ENCODE measurements at places on chromosomes 5 and 9.

- no peak for DNase-seq
These were observed 26.1 kb upstream of the CKMT2 start for GRCh38 chr5:81207009-81207408.

DNA sequence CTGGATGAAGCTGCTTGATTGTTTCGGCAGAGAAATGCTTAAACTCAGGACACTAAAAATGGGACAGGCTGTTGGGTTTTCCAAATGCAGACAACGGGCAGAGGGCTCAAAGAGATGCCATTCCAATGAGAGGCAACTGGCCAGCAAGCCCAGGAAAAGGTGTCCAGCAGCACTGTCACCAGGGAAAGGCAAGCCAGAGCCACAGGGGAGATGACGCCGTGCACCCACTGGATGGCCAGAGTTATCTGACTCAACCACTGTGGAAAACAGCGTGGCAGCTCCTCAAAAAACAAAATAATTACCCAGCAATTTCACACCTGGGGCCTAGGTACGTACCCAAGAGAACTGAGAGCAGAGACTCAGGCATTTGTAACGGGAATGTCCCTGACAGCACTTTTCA lies 48.4 kb upstream of the SIMC1 start:
- no peak for DNase-seq

DNA sequence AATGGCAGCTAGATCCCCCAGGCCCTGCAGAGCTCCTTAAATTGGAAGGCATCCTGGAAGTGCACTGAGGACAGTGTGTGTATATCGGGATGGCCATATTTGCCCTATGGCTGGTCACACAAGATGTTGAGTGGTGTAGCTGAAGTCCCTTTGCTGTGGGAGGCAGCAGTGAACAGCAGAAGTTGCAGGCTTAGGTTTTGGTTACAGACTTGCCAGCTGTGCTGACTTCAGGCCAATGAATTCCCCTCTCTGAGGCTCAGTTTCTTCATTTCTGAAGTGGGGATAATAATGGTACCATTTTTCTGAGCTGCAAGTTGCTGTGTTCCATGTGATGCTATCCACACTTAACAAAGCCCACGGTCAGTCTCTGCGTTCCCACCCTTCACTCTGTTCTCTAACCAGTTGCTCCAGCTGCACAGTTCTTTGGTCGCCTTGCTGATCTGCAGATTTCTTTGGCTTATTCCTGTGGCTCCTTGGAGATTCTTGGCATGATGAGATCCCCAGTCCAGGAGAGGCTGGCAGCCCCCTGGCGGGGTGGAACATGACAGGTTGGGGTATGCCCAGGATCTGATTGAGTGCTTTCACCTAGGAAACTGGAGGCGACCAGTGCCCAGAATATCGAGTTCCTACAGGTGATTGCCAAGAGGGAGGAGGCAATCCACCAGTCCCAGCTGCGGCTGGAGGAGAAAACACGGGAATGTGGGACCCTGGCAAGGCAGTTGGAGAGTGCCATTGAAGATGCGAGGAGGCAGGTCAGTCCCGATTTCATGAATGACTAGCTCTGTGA lies 6.5 kb upstream of the GLE1 start:
- DNase-seq, result no peak

DNA sequence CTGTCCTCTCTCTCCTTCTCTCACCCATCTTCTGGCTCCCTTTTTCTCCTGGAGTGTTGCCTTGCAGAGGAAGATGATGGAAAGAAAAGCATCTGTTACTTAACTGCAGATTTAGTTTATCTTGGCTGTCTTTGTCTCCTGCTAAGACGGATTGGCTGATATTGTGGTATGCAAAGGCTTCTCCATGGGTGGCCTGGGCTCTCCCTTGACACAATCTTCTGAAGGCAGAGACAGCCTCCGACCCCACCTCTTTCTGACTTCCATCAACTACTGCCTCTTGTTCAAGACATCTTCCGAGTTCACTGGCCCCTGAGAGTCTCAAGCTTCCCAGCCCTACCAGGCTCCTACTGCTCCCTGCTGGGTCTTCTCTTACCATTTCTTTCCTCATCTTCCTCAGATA lies 403.7 kb downstream of the LRRC70 start:
- DNase-seq, result no peak

DNA sequence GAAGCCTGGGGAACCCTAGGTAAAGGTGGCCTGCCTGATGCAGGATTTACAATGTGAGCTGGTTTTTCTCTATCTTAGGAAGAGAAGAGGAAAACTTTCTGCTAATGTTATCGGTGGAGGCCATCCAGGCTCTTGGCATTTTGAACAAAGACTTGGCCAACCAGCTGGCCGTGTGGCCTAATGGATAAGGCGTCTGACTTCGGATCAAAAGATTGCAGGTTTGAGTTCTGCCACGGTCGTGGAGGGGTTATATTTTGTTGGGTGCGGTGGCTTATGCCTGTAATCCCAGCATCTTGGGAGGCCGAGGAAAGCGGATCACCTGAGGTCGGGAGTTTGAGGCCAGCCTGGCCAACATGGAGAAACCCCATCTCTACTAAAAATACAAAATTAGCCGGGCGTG lies 9.6 kb downstream of the C9orf152 start:
- no peak for DNase-seq

DNA sequence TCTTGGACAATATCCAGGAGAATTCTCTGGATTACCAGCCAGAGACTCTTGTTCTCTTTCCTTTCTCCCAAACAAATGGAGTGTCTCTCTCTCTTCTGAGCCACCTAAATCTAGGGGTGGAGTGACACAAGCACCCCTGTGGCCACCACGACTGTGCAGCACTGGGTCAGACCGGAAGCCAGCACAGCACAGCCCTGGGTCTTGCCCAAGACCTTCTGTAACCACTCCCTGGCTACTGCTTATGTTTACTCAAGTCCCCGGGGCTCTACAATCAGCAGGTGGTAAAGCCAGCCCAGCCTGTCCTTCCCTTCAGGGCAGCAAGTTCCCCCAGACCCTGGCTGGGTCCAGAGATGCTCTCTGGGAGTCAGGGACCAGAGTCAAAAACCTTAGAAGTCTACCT lies 110.0 kb upstream of the TUT7 start:
- DNase-seq, result no peak

GRCh38 chr5:132776131-132776937 lies 705 bp downstream of the SEPTIN8 start:
- DNase-seq, result no peak

DNA sequence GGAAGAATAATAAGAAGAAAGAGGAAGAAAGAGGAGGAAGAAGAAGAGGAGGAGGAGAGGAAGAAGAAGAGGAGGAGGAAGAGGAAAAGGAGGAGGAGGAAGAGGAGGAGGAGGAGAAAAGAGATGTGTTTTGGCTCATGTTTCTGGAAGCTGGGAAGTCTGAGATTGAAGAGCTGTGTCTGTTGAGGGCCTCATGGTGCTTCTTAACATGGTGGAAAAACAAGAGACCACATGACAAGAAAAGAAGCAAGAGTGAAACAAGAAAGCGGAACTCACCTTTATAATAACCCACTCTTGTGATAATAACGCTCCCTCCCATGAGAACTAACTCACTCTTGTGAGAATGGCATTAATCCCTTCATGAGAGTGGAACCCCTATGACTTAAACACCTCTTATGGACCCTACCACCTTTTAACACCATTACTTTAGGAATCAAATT lies 36.1 kb upstream of the RANBP6 start:
- no peak for DNase-seq

- DNase-seq, result no peak
These were observed 392.0 kb upstream of the SGCD start for GRCh38 chr5:155934964-155935363.

DNA sequence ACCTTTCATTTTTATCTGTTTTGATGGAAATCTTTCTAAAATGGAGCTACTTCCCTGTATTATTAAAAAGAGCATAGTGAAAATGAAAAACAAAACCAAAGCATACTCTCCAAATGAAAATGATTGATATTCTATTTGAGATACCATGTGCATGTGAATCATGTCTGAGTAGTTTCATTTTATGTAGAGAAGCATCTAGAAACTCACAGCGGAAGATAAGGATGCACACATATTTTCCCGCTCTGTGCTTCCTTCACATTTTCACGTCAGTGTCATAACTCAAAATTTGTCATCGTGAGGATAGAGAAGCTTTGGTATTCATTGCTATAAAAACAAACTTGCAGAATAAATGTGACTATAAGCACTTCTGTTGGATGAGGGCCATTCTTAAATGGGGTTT lies 34.0 kb upstream of the CLINT1 start:
- no peak for DNase-seq

- DNase-seq, result no peak
These were observed 73.6 kb downstream of the USP20 start for GRCh38 chr9:129908906-129909305.

- no peak for DNase-seq
These were observed 160.9 kb downstream of the LURAP1L start for GRCh38 chr9:12935714-12936113.

DNA sequence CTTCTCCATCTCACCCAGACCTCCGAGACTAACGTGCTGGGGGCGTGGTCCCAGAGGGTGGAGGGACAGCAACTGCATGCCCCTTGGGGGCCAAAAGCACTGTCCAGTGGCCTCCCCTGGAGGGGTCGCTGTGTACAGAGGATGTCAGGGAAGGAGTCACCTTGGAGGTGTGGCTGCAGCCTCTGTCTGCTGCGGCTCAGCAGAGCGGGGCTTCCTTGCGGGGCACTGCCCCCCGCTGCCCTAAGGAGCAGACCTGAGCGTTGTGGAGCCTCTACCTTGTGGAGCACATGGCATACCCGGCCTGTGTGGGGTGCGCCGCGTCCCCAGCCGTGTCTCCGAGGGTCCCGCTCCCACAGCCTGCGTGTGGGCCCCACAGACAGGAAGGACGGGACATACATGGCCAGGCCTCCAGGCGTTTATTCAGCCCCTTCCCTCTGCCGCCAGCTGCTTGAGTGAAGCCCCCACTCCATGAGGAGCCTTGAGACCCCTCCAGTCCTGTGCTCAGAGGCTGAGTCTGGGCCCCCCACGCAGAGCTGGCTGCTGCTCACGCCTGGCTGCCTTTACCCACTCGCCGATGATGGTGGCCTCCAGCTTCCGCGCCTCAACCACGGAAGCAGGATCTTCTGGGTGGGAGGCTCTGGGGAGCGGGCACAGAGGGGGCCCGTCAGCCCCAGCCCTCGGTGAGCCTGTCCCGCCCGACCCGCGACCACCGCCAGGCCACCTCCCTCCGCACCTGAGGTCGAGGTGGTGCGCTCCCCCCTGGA lies 4.2 kb downstream of the DPP7 start:
- no peak for DNase-seq

DNA sequence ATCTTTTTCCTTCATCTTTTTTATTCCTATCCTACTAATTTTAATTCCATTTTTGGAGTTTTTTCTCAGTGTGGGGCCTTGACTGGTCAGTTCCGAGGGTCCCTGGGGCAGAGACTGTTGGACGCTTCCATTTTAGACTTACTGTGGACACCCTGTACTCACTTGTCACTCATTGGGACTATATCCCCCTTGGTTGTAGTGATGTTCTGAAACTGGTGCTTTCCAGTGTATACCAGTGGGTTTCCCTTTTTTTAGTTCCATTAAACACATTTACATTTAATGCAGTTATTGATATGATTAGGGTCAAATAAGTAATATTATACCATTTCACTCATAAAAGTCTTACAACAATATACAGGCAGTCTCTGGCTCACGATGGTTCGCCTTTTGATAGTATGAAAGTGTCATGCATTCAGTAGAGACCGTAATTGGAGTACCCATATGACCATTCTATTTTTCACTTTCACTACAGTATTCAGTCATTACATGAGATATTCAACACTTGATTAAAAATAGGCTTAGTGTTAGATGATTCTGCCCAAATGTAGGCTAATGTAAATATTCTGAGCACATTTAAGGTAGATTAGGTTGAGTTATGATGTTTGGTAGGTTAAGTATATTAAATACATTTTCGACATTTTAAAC lies 46.0 kb downstream of the CNOT6 start:
- no peak for DNase-seq

DNA sequence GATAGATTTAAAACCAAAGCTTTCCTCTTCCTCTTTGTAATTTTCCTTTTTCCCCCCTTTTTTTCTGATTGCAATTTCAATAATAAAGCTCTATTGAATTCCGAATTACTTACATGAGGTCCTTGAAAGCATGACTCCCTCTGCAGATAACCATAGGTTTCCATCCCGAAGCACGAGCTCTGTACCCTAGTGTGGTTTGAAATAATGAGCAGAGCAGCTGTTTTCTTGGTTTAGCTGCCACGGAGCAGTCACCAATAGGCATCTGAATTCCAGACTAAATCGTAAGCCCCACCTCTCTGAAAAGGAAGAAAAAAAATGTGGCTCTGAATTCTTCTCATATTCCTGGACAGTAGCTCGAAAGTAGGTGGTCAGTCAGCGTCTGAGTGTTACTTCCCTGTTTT lies 18.5 kb upstream of the GNE start:
- no peak for DNase-seq

DNA sequence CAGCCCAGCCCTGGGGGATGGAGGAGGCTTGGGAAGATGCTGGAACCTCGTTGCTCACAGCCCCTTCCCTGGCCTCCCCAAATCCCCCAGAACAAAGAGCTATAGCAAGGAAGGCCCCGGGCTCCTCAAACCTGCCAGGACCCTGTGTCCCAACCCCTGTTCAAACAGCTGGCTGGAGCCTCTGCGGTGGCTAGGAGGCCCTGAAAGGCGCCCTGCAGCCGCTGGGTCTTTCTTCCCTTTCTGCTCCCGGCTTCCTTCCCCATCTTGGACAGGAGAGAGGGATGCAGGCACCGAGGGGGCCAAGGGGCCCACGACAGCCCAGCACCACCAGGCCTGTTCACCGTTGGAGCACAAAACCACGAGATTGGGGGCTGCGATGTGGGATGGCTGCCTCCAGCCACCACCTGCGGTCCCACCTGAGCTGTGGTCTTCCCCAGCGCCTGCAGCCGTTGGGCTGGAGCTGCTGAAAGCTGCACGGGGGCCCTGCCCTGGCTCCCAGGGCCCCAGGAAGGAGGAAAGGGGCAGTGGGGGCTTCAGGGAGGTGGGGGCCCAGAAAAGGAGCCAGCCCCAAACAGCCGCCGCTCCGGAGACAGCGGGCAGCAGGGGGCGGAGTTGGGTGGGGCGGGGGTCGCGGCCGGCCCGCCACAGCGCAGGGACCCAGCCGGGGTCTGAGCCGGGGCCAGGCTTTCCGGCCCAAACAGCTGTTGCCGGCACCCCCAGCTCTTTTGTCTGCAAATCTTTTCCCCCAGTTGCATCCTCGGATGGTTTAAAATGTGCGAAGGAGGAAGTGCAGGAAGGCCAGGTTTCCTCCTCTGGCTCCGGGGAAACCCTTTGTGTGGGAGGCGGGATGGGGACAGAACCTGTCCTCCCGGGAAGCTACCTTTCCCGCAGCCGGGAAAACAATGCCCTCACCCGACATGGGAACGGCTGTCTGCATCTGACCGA lies 16.1 kb downstream of the NOTCH1 start:
- no peak for DNase-seq

DNA sequence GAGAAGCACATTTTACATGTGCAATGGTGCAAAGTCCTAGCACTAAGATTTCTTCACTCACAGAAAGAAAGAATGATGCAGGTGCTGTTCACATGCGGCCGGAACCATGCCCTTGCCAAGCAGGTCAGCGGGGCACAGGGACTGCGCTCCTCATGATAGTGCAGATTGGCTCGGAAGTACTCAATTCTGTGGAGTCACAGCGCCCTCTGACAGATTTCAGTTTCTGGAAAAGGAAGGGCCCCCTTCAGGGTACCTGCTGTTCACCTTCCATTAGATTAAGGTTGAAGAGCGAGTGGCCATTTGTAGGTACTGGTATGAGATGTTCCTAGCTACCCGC lies 75.7 kb downstream of the TMC1 start:
- no peak for DNase-seq

- DNase-seq, result no peak
These were observed 225.8 kb downstream of the MELK start for GRCh38 chr9:36798350-36799065.
